Gastrocnemius medialis (tissue), 4 donors: ENCODE measurements at places on chromosomes 2 and 18.

GRCh38 chr2:241560883-241561474 lies 2.4 kb downstream of the BOK start:
- no peaks in the 10 kb centered on the region for H3K4me1 ChIP-seq
- DNase-seq, result no peak
- no peaks in the 10 kb centered on the region for H3K36me3 ChIP-seq
- H3K27me3 ChIP-seq, result peaks cover 29% of the 10 kb centered on the region
- H3K4me3 ChIP-seq, result no peak overlapping the region
- H3K27ac ChIP-seq, result no peak overlapping the region

- H3K36me3 ChIP-seq, result peaks cover 84% of the 10 kb centered on the region
- no peak for DNase-seq
- H3K4me1 ChIP-seq, result peaks cover 5% of the 10 kb centered on the region
- H3K4me3 ChIP-seq, result no peak overlapping the region
Measured at GRCh38 chr2:189466656-189467055, 25.4 kb downstream of the WDR75 start.

- H3K27ac ChIP-seq, result no peak overlapping the region
- H3K4me1 ChIP-seq, result peaks cover 11% of the 10 kb centered on the region
- no peaks in the 10 kb centered on the region for H3K36me3 ChIP-seq
- H3K27me3 ChIP-seq, result no peaks in the 10 kb centered on the region
- no peak overlapping the region for H3K4me3 ChIP-seq
Measured at GRCh38 chr2:237883951-237884446, 24.6 kb downstream of the RAMP1 start.

- H3K27me3 ChIP-seq, result no peaks in the 10 kb centered on the region
- DNase-seq, result no peak
- no peak overlapping the region for H3K4me3 ChIP-seq
- H3K4me1 ChIP-seq, result no peaks in the 10 kb centered on the region
Measured at GRCh38 chr2:196336715-196337114, 165.3 kb upstream of the STK17B start.
